ENCODE measurements at places on chromosomes 1 and 21.

GRCh38 chr1:235038701-235039100, 89.9 kb downstream of the TOMM20 start:
- no peak for ATAC-seq

- ATAC-seq = no peak
These were observed 203.7 kb upstream of the C1orf87 start for GRCh38 chr1:60277269-60277668.

DNA sequence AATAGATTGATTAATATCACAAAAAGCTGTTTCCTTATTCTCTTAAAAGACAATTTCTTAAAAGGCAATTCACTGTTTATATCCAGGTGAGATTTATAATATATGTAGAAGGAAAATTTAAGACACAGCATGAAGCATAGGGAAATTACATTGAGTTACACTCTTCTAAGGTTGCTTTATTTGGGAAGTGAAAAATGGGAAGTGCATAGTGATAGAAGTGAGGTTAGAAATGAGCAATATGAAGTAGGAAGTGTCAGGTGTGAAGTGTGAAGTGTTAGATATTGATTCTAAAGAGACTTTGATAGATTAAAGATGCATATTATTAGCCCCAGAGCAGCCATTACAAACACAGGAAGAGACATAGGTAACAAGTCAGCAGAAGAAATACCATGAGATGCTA, 40.3 kb downstream of the FH start:
- ATAC-seq = no peak

GRCh38 chr21:40797891-40798290, 49.1 kb downstream of the DSCAM start:
- no peak for ATAC-seq

DNA sequence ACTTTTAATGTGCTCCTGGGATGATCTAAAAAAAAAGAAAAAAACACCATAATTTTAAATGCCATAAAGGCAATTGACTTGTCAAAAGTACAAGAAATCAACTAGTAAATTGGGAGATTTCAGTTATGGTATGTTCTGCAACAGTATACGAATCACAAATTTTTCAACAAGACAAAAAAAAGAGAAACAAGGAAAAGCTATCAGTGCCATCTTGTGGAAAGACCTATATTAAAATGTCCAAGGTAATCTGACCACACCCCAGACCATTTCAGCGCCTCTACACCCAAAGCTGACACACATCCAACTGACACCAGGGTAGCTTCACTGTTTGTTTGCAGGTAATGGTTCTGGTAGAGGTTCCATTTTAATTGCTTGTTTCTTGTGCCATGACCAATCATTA, 5.0 kb upstream of the DUSP23 start:
- ATAC-seq = no peak

DNA sequence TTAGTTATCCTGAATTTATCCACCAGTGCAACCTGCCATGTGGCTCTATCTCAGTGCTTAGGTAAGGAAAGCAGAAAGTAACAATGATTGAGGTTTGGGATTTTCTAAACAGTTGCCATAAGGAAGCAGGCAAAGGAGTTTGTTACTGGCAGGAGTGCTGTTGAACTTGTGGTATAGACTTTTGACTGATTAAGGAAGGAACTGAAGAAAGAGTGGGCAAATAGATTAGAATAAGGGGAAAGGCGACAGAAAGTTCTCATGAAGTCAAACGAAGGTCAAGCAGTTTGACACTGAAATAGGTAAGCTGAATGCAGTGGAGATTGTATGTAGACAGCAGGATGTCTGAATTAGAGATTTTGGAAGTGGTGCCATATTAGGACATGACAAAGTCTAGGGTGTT, 24.2 kb upstream of the CR2 start:
- ATAC-seq = no peak

GRCh38 chr1:38403667-38404066, 357.1 kb upstream of the POU3F1 start:
- no peak for ATAC-seq

- ATAC-seq = no peak
These were observed 42.7 kb downstream of the CENPF start for GRCh38 chr1:214645712-214646111.

- ATAC-seq = no peak
These were observed 178.8 kb downstream of the SDCCAG8 start for GRCh38 chr1:243434594-243434993.

DNA sequence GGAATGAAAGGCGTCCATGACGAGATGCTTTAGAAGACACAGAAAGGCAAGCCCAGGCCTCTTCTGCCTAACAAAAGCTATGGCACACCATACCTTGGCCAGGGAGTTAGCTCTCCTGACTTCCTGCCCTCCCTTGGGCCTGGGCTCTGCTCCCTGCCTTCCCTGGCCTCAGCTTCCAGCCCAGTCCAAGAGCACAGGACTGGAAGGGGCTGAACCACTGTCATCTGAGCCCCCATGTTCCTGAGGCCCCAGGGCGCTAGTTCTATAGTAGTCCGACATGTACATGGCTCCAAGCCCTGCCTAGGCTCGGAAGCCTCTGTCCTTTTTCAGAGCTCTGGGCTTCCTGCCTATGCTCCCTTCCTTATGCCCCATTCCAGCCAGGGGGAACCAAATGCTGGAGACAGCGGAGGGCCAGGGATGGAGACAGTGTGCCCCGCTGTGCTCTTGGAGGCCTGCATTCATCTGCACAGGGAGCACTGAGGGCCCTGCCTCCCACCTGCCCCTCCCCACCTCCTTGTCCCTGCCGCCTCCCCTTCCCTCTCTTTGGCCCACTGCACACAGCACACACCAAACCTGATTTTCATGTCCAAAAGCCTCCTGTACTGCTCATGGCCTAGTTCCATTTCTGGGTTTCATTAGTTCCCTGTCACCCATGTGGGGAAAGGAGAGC, 240.1 kb downstream of the RHOU start:
- ATAC-seq = no peak

DNA sequence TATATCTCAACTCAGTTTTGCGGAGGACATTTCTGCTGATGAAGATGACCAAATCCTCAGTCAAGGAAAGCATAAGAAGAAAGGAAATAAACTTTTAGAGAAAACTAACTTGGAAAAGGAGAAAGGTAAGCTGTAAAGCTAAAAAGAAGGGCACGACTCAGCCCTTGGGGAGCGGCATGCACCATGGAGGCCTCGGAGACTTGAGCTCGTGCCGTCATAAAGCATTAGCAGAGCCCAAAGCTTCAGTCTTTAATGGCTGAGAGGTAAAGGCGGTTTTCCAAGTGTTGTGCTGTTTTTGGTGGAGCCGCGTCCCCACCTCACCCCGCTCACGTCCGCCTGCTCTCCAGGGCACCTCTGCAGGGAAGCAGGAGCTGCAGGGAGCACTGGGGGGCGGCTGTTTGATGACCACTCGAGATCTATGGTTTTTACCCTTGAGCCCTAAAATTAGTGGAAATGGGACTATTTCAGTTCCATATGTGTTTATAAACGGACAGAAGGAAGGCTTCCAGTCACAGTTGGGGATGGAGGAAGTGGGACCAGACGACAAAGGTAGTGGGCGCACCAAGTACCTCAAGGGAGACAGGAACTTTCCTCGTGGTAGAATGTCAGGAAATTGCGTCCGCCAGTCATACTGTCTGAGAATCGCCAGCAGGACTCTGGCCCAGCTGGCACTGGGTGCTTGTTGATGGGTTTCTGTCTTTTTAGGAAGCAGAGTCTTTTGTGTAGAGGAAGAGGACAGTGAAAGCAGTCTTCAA, 27.6 kb downstream of the RRP1B start:
- no peak for ATAC-seq

DNA sequence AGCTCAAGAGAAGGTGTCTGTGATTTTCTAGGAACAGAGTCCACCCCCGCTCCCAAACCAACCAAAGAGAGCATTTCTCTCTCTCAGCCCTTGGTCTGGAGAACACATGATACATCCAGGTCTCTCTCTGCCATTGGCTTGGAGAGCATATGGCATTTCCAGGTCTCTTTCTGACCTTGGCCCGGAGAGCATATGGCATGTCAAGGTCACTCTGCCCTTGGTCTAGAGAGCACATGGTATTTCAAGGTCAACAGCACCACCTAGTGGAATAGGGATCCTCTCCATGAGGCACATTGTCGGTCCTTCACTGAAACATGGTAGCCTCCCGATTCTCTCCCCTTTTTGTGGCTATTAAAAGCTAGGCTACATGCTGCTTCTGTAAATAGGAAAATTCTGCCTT, 437.7 kb upstream of the OLFM3 start:
- no peak for ATAC-seq

DNA sequence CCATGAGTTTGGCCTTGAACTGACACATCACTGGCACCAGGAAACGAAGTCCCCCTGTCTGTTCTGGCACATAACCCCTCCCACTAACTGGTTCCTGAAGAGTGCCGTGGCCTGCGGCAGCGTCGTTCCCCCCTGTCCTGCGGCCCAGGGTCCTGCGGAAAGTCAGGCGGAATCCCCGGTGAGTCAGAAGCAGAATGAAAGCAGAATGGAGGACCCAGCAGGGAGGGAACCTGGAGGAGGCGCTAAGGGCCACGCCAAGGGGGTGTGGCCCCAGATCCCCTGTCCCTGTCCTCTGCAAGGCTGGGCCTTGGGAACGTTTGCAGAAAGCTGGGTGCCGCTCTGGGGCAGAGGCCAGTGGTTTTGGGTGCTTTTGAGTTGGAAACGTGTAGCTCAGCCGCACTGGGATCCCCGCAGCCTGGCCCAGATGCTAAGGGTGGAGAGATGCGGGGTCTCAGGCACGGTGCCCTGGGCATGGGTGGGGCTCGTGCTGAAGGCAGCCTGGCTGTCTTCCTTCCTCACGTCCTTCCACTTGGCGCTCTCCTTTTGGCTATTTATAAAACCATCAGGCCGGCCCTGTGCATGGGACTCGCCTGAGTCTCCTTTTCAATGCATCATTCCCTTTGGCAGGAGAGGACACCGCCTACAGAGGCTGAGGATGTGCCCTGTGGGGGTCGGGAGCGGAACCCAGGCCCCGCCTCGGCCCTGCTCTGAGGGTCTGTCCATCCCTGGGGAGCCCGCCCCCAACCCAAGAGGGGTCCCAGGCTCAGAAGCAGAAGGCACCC, 36.2 kb downstream of the TP73 start:
- ATAC-seq = peak; percentile 45

DNA sequence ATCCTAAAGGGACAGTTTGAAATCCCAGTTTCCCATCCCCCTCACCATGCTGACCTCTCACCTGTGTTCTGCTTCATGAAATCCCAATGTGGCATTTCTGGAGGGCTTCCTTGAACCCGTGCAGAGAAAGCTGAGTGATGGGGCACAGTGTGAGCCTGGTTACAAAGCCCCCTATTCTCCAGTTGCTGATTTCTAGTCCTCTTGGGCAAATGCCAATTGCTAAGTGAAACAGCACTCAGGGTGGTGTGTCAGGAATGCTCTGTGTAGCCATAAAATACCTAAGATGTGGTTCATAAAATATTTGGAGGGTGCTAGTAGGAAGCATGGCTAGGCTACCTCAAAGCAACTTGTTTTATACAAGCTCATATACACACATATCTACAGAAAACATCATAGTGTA, 32.0 kb downstream of the SUSD4 start:
- ATAC-seq = no peak

Data from activated T-helper 17 cell treated with anti-CD3 and anti-CD28 coated beads, Interleukin-2, amount 50 U/mL, for 72 hours (primary cell).